ENCODE measurements at places on chromosomes 5 and 9.
A peak's percentile ranks its signal among the peaks of the same experiment; 100 is the strongest.

DNA sequence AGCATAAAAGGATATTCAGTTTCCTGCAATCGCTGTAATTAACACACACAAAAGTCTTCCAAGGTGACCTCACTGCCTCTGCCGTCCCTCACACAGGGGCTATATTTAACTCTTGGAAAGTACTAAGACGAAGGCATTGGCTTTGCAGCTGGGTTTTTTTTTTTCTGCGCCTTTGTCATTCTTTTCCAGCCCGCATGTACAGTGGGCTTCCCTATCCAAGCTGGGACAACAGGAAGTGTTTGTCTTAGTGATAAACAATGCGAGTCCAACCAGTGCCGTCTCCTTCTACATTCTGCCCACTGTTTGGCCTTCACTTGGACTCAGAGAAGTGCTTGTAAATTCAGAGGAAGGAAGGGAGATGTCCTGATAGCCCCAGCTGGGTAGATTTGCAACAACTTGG lies 17.6 kb downstream of the AFAP1L1 start:
- DNase-seq = no peak

GRCh38 chr5:112616812-112617547 lies 120.7 kb upstream of the APC start:
- DNase-seq = no peak

GRCh38 chr9:71562140-71562539 lies 206.2 kb downstream of the CEMIP2 start:
- DNase-seq = no peak

DNA sequence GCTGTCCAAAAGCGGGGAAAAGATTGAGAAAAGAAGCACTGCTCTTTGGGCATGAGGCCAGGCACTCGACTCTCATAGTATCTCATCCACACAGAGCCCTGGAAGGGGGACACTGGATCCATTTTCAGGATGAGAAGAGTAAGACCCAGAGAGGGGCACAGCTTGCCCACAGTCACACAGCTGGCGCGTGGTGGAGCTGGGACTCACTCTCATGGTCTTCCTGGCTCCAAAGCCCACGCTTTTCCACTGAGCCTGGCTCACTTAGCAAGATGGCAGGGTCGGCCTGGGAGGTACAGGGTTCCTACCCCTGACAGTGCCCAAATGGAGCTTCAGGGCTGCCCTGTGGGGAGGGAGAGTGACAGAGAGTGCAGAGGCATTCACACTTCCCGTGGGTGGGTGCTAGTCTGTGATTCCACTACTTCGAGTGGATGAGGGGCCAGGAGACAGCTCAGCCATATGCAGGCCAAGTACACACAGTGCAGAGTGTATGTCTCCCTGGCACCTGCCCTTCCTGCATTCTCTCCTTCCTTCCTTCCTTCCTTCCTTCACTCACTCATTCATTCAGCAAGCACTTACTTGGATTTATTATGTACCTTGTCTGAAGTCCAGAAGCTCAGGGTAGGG lies 18.3 kb upstream of the IGFBPL1 start:
- no peak for DNase-seq

- no peak for DNase-seq
Observed at GRCh38 chr9:38518826-38519225, 94.6 kb upstream of the IGFBPL1 start.

DNA sequence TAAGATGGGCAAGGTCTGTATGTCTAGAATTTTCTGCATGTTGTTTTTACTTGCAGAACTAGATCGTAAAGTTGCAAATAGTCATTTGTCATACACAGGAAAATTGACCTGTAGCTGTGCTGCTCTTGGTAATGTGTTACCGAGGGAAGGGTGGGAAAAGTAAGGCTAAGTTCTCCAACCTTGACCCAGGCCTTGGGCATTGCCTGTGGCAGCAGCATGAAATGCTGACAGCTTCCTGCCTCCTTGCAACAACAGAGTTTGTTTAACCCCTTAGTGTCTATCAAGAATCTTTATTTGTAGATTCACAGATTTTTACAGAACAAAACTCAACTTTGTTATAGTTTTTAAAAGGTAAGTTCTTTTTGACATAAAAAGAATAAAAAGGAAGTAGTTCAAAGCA lies 48.3 kb downstream of the ERCC6L2 start:
- no peak for DNase-seq

GRCh38 chr5:35161652-35162273 lies 68.5 kb downstream of the PRLR start:
- no peak for DNase-seq

DNA sequence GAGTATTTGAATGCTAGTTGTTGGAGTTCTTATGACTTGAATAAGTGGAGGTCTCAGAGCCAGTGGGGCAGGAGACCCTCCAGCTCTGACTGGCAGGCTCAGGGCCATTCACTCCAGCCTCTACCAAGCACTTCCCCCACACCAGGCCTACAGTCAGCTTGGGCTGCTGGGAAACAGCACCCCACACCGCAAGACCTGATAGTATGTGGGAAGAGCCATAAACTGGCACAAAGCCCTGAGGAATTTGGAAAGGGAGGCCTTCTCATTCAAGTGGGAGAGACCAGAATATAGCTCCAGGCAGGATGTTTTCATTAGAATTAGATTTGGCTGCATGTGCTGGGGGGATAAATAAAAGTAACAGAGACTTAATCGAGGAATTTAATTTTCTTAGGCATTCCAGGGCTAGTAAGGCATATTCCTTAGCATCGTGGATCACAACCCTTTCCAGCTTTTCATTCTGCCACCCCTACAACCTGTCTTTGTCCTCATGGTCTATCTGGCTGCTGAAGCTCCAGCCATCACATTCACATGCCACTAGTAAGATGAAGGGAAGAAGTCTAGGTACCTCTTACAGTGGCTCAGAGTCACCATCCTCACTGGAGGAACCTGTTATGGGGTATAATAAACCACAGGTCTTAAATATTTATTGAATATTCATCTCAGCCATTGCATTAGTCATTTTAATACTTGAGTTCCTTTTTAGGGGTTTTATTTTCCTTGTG lies 47.5 kb downstream of the TMOD1 start:
- no peak for DNase-seq

GRCh38 chr5:56095579-56096102 lies 100.9 kb upstream of the IL6ST start:
- DNase-seq = no peak

DNA sequence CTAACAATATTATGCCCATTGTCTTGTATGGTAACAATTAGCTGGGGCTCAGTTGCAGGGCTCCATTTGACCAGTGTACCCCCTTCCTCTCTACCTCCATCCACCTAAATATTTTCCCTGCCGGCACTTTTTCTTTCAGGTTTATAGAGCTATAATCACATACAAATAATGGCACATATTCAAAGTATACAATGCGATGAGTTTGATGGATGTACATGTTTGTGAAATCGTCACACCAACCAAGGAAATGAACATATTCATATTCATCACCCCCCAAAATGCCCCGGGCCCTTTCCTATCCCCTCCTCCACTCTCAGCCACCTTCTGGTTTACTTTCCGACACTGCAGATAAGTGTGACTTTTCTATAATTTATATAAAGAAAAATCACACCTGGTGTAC lies 351.5 kb downstream of the GADD45G start:
- no peak for DNase-seq

DNA sequence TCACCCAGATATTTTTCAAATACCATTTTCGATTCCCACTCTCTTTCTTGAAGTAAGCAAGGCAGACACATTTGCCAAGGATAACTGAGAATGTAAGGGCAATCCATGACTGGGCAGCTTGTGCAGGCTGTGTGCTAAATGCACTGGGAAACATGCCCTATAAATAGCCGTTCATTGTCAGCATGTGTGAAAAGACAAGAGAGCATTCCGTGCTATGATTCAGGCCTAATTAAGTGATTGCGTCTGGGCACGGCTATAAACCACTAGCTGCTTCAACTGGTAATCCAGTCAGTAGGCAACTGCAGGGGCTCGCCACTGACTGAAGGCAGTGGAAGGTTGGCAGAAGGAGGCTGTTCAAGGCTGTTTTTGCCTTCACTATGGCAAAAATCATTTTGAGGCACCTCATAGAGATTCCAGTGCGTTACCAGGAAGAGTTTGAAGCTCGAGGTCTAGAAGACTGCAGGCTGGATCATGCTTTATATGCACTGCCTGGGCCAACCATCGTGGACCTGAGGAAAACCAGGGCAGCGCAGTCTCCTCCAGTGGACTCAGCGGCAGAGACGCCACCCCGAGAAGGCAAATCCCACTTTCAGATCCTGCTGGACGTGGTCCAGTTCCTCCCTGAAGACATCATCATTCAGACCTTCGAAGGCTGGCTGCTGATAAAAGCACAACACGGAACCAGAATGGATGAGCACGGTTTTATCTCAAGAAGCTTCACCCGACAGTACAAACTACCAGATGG lies at the start of gene HSPB3:
Gene HSPB3 (plus strand): TSS at position 287 of the 745 bp plus-strand sequence. CDS start 91 bp downstream, at position 378.
- no peak for DNase-seq

- peak; percentile 33 for DNase-seq
Observed at GRCh38 chr9:93205045-93205768, 21.3 kb downstream of the WNK2 start.

DNA sequence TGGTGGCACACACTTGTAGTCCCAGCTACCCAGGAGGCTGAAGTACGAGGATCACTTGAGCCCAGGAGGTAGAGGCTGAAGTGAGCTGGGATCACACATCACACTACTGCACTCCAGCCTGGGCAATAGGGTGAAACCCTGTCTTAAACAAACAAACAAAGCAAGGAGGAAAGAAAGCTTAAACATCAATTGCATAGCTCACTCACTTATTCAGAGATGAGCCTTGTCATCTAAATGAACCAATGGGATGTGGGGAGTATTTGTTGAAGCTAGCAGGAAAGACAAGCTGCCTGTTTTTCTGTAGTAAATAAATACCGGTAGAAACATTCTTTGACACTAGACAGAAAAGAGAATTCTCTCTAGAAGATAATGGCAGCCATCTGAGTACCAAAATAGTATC lies 161.0 kb upstream of the SLC12A2 start:
- no peak for DNase-seq
